ENCODE measurements at places on chromosomes 2 and 18. TPM values are rescaled to one million over a fixed set of nuclear protein-coding genes. Genes with fewer than 3 reads are reported as not detected.

DNA sequence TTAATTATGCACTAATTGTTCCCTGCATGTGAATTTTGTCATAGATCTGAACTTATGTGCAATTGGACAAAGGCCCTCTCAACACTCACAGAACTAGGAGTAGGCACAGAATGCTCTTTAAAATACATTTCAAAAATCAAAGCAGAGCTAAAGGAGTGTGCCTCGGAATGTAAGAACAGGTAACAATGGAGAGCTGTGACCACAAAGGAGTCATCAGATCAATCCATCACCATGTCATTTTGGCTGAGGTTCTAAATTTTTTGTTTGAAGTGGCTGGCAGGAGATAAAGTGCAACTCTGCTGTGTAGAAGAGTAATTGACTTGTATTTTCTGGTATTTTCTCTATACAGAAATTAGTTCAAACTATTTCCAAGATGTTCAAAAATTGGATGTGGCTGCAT, 155.4 kb downstream of the NRP2 start:
- H3K27me3 ChIP-seq = no peaks in the 10 kb centered on the region
- H3K36me3 ChIP-seq = no peaks in the 10 kb centered on the region
- no peaks in the 10 kb centered on the region for H3K4me1 ChIP-seq
- DNase-seq = no peak
- H3K27ac ChIP-seq = no peak overlapping the region

DNA sequence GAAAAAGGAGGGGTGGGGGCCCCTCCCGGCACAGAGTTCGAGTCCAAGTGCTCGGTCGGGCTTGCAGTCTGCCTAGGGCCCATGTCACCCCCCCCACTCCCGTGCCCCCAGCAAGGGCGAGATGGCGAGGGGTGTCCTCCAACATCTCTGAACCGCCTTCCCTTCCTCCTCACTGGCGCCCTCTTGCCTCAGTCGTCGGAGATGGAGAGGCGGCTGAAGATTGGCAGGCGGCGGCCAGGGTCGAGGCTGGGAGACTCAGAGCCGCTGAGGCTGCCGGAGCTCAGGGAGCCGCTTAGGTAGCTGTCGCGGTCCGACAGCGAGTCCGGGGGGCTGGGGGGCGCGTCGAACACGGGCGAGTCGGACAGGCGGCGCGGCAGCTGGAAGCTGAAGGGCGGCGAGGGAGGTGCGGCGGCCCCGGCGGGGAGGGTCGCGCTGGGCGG, 2.3 kb downstream of the ZFP36L2 start:
- H3K27me3 ChIP-seq = no peaks in the 10 kb centered on the region
- H3K27ac ChIP-seq = peak overlapping the region; percentile 98
- DNase-seq = peak; percentile 89
- peaks cover 54% of the 10 kb centered on the region for H3K4me1 ChIP-seq
- peak overlapping the region; percentile 96 for H3K4me3 ChIP-seq
- H3K36me3 ChIP-seq = peaks cover 33% of the 10 kb centered on the region

GRCh38 chr2:6103949-6104348, 411.8 kb downstream of the SOX11 start:
- no peaks in the 10 kb centered on the region for H3K27me3 ChIP-seq
- no peaks in the 10 kb centered on the region for H3K36me3 ChIP-seq
- no peak overlapping the region for H3K4me3 ChIP-seq
- H3K4me1 ChIP-seq = peaks cover 5% of the 10 kb centered on the region
- H3K27ac ChIP-seq = no peak overlapping the region

GRCh38 chr18:79769698-79770500, 27.8 kb upstream of the KCNG2 start:
- H3K4me3 ChIP-seq = no peak overlapping the region
- H3K4me1 ChIP-seq = no peaks in the 10 kb centered on the region
- H3K27me3 ChIP-seq = no peaks in the 10 kb centered on the region
- no peak for DNase-seq

DNA sequence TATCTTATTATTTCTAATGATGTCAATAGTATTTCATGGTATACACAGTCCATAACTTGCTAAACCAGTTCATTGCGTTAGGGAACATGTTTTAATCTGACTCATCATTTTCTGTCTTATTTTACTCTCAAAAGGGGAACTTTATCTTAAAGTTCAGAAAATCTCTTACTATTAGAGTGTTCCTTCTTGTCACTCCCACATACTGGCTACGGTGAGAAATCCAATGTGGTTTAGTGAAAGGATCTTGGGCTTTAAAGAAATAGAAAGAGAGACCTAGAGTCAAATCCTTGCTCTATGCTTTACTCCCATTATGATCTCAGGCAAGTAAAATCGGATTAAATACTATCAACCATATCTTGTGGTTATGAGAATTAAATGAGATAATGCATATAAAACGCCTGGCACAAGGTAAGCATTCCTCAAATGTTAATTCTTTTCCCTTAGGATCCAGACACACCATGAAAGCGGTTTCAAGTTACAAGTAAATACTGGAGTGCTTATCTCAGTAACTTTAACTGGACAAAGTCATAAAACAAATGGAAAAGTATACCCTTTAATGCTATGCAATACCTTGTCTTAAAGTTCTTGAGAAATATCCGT, 576.0 kb downstream of the ARHGAP15 start:
- H3K27ac ChIP-seq = peak overlapping the region; percentile 48
- H3K27me3 ChIP-seq = no peaks in the 10 kb centered on the region
- H3K4me3 ChIP-seq = no peak overlapping the region
- H3K36me3 ChIP-seq = no peaks in the 10 kb centered on the region
- H3K4me1 ChIP-seq = peaks cover 36% of the 10 kb centered on the region
- peak; percentile 49 for DNase-seq

DNA sequence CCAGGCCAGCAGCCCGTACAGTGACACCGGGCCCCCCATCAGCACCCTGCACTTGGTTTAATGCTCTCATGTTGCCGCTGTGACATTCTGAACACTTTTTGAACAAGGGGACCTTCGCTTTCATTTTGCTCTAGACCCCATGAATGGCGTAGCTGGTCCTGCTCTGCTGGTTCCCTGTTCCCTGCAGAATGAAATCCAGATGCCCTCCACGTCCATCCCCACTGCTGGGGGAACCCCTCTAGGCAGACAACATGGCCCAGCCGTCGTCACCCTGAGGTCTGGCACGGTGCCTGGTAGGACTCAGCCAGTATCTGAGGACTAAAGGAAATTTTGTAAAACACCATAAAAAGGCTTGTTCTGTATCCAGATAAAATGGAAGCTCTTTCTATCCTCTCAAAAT, 128.6 kb downstream of the KCTD1 start:
- no peak for DNase-seq
- no peaks in the 10 kb centered on the region for H3K36me3 ChIP-seq
- H3K4me1 ChIP-seq = no peaks in the 10 kb centered on the region
- H3K4me3 ChIP-seq = no peak overlapping the region

DNA sequence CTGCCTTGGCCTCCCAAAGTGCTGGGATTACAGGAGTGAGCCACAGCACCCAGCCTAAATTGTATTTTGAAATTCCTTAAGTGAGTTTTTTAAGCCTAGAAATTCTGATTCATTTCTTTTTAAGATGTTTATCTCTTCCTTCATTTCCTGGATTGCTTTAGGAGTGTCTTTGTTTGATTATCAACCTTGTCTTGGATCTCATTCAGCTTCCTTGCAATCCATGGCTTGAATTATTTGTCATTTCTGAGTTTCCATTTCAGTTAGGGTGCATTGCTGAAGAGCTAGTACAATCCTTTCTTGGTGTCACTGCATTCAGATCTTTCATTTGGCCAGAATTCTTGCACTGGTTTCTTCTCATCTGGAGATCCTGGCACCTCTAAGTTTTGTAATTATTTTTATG, 606.4 kb upstream of the ZNF804A start:
- H3K27me3 ChIP-seq = no peaks in the 10 kb centered on the region
- no peaks in the 10 kb centered on the region for H3K36me3 ChIP-seq
- H3K4me3 ChIP-seq = no peak overlapping the region
- no peak overlapping the region for H3K27ac ChIP-seq
- peaks cover under 1% of the 10 kb centered on the region for H3K4me1 ChIP-seq

- peaks cover 20% of the 10 kb centered on the region for H3K4me1 ChIP-seq
- DNase-seq = no peak
- H3K27ac ChIP-seq = no peak overlapping the region
- no peaks in the 10 kb centered on the region for H3K36me3 ChIP-seq
Measured at GRCh38 chr2:191634791-191635190, 43.1 kb upstream of the NABP1 start.

- H3K27me3 ChIP-seq = no peaks in the 10 kb centered on the region
- no peak for DNase-seq
- no peak overlapping the region for H3K4me3 ChIP-seq
Measured at GRCh38 chr2:163011000-163011399, 172.4 kb upstream of the KCNH7 start.

DNA sequence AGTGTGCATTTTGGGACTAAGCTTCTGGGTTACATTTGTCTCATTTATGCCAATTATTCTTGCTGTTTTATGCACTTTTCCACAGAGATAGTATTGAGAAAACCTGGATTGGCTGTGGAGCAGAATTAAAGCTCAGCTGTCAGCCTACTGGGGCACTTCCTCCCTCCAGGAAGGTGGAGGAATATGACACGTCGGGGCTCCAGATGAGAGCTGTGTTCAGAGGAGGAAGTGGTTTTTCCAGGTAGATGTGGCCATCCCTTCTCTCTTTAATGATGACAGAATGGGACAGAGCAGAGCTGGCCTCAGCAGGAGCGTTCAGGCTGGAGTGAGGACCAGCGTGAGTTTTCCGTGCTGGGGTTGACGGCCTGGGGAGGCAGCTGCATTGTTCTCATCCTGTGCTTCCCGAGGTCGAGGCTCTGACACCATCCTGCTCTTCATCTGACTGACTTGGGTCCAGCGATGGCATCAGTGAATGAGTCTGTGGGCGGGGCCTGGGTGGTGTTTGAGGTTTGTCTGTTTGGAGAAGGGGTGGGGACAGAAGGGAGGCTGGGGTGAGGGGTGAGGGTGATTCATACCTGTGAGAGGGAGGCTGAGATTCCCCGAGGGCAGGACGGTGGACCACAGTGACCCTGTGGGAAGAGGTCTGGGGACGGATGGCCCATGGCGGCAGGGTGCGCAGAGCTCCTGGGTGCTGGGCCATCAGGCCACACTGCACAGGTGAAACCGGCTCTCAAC, 207.0 kb downstream of the LDLRAD4 start:
- peaks cover 4% of the 10 kb centered on the region for H3K4me1 ChIP-seq
- no peak overlapping the region for H3K4me3 ChIP-seq
- no peak overlapping the region for H3K27ac ChIP-seq
- H3K27me3 ChIP-seq = no peaks in the 10 kb centered on the region

DNA sequence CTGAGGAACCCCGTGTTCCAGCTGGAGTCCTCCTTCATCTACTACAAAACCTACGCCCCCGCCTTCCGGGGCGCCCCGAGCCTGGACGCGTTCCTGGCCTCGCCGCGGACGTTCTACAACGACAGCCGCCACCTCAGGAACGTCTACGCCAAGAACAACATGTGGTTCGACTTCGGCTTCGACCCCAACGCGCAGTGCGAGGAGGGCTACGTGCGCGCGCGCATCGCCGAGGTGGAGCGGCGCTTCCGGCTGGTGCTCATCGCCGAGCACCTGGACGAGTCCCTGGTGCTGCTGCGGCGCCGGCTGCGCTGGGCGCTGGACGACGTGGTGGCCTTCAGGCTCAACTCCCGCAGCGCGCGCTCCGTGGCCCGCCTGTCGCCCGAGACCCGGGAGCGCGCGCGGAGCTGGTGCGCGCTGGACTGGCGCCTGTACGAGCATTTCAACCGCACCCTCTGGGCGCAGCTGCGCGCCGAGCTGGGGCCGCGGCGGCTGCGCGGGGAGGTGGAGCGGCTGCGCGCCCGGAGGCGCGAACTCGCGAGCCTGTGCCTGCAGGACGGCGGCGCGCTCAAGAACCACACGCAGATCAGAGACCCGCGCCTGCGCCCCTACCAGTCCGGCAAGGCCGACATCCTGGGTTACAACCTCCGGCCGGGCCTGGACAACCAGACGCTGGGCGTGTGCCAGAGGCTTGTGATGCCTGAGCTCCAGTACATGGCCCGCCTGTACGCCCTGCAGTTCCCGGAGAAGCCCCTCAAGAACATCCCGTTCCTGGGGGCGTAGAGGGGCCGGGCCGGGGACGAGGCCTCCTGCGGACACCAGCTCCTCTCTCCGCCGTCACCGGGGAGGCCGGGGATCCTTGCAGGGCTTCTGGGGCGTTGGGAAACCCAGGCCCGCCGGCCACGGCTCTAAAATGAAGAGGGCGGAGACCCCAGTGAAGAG, 5.3 kb upstream of the NEU4 start:
- H3K36me3 ChIP-seq = no peaks in the 10 kb centered on the region
- DNase-seq = no peak
- H3K27me3 ChIP-seq = peaks cover 25% of the 10 kb centered on the region

DNA sequence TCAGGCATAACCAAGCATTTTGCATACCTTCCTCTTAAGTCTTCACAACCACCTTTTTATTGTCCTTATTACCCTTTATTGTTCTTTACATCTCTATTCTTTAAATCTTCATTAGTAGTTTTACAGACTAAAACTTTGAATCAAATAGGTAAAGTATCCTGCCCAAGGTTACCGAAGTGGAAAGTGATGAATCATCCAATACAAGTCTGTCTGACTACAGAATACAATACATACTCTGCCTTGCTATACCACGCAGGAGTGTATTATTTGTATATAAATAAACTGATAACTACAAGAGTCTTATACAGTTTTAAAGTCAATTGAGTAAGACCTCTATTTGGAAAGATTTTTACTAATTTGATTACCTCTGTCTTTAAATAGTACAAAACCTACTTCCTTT, 196.0 kb downstream of the ZEB2 start:
- H3K36me3 ChIP-seq = no peaks in the 10 kb centered on the region
- no peak overlapping the region for H3K4me3 ChIP-seq
- no peaks in the 10 kb centered on the region for H3K4me1 ChIP-seq
- H3K27me3 ChIP-seq = no peaks in the 10 kb centered on the region
- H3K27ac ChIP-seq = no peak overlapping the region

DNA sequence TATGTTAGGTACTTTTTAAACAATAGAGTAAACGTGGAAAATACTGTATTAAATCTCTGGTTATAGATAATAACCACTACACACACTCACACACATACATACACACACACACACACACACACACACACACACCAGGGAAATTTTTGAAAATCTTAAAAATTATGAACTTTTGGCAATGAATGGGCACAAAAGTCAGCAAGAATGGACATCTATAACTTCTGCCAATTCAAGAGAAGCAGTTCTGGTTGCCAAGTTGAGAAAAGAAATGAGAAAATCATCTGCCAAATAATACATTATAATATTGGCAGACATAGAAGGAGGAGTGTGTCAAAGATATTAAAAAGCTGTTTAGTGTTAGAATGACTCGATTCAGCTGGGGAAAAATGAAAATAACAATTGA, 42.9 kb upstream of the TMEM178A start:
- no peaks in the 10 kb centered on the region for H3K27me3 ChIP-seq
- H3K27ac ChIP-seq = no peak overlapping the region
- H3K36me3 ChIP-seq = no peaks in the 10 kb centered on the region
- H3K4me3 ChIP-seq = no peak overlapping the region

TUBA3E gene
- not detected for total RNA-seq

PAIP2B gene
- total RNA-seq = 5.2 TPM

VIT gene
- not detected for total RNA-seq

IL36RN gene
- not detected for total RNA-seq

PKDCC gene
- total RNA-seq = 66.8 TPM

SEPTIN10 gene
- 89.3 TPM for total RNA-seq

NHEJ1 gene
- total RNA-seq = 6.4 TPM

PROKR1 gene
- total RNA-seq = not detected

SPP2 gene
- not detected for total RNA-seq

MC4R gene
- total RNA-seq = not detected

CNDP1 gene
- total RNA-seq = not detected

Data from stomach (tissue), 19 donors.